Activated CD4-positive, alpha-beta T cell treated with anti-CD3 and anti-CD28 coated beads, Interleukin-2, amount 50 U/mL, for 24 hours (primary cell): ENCODE measurements at places on chromosomes 5 and 9.

- no peak for DNase-seq
These were observed 3.7 kb upstream of the FAM78A start for GRCh38 chr9:131279863-131280570.

- DNase-seq: no peak
These were observed 74.8 kb downstream of the SLF1 start for GRCh38 chr5:94693043-94693822.

DNA sequence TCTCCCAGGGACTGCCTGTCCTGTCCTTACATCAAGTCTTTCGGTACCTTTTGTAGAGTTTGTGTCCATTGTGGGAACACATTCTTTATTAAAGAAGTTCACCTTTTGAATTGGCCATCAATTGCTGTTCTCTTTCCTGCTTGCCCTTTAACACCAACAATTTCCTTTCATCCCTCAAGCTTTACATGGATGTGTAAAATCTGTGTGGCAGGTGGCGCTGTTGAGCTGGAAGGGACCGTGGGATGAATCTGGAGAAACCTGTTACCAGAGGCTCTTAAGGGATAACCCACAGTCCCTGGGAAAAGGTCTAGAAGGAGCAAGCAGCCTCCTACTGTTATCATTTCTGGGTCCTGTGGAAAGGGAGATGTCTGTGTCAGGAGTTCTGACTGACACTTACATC, 7.9 kb upstream of the ZFP62 start:
- peak; percentile 51 for DNase-seq

- no peak for DNase-seq
These were observed 29.9 kb downstream of the HACD4 start for GRCh38 chr9:21001581-21001980.

DNA sequence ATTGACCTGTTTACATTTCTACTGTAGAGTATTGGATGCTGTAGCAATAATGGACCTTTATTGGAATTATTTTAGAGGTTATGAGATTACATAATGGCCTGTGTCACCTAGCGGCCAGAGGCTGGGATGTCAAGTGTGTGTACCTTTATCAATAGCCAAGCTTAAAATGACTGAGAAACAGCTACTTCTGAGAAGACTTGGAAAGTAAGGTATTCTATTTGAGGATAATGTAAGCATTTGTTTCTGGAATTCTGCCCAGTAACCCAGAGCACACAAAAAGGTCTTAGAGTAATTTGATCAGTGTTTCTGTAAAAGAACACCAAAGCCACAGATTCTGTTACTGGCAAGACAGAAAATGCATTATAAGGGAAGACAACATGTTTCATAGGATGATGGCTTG, 116.8 kb downstream of the MACIR start:
- DNase-seq: no peak

DNA sequence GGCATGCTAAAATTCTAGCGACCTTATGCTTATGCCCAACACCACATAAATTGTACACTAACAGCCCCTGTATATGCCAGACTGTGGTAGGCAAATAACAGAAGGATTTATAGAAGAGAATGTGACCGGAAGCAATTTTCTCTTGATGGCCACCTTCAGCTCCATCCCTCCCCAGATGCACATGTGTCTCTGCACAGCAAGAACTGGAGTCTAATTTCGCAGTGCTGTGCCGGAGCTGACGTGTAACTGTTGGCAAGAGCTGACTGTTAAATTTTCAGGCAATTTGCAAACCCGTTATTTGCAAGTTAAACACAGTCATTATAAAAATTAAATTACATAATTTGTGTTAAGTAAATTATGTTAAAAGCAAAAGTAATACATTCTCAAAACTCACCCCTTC, 48.4 kb downstream of the PCA3 start:
- no peak for DNase-seq

GRCh38 chr9:135526089-135526729, 5.0 kb downstream of the LCN1 start:
- no peak for DNase-seq

GRCh38 chr5:135442431-135443160, 4.6 kb downstream of the DCANP1 start:
- DNase-seq: no peak

- no peak for DNase-seq
These were observed 639 bp downstream of the EHMT1 start for GRCh38 chr9:137619240-137620047.

DNA sequence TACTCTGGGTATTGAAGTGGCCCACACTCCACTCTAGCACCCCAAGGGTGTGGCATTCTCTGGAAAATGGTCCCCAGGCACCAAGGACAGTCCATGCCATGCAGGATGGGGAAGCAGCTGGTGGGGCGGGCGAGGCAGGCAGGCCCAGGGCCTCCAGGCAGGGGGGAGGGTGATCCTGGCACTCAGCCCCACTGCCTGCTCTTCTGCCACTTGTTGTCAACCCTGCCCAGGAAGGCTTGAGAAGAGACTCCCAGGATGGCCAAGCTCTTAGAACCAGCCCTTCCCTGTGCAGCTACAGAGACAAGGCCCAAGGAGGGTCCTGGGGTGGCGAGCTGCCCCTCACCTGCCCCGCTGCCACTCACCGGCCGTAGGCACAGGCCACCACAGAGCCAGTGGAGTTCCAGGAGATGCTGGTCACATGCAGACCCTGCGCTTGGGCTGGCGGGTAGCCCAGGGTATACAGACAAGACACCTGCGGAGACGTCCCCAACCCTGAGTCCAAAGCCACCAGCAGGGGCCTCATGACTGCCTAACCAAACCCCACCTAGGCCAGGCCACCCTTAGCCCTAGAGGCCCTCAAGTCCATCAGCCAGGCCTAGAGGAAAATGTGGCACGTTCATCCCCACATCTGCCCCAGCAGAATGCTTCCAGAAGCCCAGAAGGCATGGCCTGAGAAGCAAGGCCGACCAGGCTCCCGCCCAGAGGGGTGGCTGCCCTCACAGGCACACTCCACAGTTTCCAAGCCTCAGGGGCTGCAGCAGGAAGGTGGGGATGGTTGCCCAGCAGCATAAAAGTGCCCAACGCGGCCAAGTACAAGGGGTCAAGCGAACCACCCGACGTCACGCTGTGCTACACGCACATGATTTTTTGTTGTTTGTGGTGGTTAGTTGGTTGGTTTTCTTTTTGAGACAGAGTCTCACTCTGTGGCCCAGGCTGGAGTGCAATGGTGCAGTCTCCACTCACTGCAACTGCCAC, 19.8 kb downstream of the DYNC2I2 start:
- DNase-seq: no peak

DNA sequence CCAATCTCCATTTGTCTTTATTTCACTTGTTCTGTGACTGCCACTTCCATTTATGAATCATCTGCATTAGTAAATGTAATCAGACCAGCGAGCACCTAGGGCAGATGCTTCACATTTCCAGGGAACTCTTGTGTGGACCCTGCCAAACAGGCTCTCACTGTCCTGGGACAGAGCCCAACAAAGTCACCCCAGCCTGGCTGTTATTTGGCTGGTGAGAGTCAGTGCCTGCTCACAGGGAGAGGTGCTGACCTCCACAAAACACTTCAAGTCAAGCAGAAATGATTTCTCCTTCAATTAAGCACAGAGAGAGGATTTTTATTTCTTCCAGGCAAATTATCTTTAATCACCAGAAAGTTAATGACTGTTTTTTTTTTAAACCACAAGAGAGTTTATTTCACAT, 568.0 kb downstream of the MTRR start:
- no peak for DNase-seq

GRCh38 chr9:131442351-131442750, 48.5 kb downstream of the PRRC2B start:
- DNase-seq: no peak

GRCh38 chr5:57696825-57697570, 214.4 kb upstream of the ACTBL2 start:
- DNase-seq: no peak

DNA sequence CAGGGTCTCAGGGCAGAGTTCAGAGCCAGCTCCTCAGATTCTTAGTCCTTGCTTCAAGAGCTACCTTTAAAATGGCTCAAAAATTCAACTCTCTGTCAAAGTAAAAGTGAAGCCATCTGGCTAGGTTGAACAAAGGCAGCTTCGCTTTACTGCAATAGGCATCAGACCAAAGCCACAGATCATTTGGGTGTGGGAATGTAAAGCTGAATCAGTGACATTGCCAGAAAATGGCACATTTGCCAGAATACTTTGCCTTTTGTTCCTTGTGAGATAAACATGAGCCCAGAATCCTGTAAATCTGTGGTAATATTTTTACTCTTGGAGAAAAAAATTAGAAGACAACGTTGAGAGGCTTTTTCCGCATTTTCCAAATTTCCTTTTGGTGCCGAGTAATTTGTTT, 210.5 kb downstream of the PALM2AKAP2 start:
- no peak for DNase-seq

DNA sequence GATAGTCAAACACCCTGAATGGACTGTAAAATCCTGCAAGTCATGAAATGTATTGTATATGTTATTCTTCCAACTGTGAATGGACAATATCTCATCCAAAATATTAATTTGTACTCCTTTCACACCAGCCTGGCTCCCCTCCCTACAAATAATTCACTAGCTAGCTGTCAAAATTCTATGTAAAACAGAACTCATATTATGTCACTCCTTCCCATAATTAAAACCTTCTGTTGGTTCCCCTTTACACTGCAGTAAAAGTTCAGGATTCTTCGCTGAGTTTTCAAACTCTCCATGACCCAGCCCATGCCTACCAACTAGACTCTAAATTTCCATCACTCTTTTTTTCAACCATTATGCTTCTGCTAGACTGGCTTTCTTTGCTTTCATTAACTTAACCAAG, 857.1 kb downstream of the TAF11L14 start:
- no peak for DNase-seq

GRCh38 chr9:87109231-87109631, 161.9 kb upstream of the GAS1 start:
- no peak for DNase-seq

GRCh38 chr9:133169102-133169501, 5.4 kb upstream of the GBGT1 start:
- no peak for DNase-seq
